Cardiac muscle cell (in vitro differentiated cells and primary cell): ENCODE measurements at places on chromosomes 12 and 14. TPM values are rescaled to one million over a fixed set of nuclear protein-coding genes. Genes with fewer than 3 reads are reported as not detected.

DNA sequence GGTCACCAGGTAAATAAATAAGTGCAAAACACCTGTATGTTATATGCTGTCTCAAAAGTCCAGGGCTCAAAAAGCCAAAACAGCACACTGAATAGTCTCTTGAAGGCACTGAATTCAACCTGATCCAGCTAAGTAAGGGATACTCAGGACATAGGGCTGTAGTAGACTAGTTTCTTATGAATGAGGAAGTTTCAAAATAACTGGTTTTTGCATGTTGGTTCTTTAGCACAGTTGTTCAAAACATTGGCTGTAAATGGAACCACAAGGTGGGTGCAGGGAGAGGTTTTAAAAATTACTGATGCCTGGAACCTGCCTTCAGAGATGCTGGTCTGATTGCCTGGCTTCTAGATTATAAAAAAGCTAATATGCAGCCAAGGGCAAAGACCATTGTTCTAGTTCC is 34.1 kb downstream of the NDUFA12 start:
- no peak for DNase-seq

GRCh38 chr14:60721326-60722106 is 2.6 kb downstream of the SIX4 start:
- DNase-seq = peak; percentile 44

- peak; percentile 55 for DNase-seq
Observed at GRCh38 chr14:20632831-20633691, 8.4 kb downstream of the OR6S1 start.

DNA sequence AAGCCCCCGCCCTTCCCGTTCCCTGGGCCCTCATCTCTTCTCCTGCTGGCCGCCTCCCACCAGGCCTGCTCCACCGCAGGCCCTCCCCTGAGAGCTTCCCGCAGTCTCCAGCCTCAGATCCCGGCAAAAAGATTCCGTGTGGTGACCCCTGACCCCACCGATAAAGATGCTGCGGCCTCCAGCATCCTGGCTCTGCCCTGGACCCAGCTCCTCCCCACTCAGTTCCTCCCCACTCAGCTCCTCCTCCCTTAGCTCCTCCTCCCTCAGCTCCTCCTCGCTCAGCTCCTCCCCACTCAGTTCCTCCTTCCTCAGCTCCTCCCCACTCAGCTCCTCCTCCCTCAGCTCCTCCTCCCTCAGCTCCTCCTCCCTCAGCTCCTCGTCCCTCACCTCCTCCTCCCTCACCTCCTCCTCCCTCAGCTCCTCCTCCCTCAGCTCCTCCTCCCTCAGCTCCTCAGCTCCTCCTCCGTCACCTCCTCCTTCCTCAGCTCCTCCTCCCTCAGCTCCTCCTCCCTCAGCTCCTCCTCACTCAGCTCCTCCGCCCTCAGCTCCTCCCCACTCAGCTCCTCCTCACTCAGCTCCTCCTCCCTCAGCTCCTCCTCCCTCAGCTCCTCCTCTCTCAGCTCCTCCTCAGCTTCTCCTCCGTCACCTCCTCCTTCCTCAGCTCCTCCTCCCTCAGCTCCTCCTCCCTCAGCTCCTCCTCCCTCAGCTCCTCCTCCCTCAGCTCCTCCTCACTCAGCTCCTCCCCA is 17.0 kb downstream of the NOC4L start:
- DNase-seq = no peak

GRCh38 chr14:38405851-38406635 is 150.2 kb upstream of the CLEC14A start:
- DNase-seq = peak; percentile 61

DNA sequence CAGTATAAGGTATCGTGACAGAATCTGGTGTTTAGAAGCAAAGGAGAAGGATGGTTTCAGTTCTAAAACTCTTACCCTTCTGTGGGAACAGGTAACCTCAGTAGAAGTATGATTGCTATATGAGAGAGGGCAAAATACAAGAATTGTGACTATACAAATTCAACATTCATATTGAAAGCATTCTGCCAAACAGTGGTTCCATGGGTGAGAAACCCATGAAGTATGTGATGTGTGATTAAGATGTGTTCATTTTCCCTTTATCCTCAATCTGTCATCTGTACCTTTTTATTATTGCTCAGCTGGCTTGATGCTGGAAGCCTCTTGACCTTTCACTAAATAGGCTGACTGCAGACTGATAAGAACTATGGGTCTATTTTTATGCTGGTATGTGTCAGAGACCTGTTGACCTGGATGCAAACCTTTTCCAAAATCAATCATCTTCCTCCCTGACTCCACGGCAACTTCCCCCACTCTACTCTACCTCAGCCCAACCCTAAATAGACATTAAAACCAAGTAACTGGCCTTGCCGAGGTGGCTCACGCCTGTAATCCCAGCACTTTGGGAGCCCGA is 109.6 kb downstream of the STXBP6 start:
- DNase-seq = peak; percentile 44

GRCh38 chr14:88044444-88044758 is 39.5 kb downstream of the GPR65 start:
- no peak for DNase-seq

GRCh38 chr12:77153706-77154105 is 88.3 kb upstream of the E2F7 start:
- no peak for DNase-seq

- peak; percentile 59 for DNase-seq
Observed at GRCh38 chr12:120849765-120850164, 54.4 kb downstream of the SPPL3 start.

DNA sequence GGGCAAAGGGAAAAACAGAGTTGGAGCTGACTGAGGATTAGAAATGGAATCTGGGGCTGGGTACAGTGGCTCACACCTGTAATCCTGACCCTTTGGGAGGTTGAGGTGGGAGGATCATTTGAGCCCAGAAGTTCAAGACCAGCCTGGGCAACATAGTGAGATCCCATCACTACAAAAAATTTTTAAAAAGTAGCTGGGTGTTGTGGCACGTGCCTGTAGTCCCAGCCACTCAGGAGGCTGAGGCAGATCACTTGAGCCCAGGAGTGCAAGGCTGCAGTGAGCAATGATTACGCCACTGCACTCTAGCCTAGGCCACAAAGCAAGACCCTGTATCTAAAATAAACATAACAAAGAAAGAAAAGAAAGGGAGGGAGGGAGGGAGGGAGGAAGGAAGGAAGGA is 14.9 kb upstream of the DCP1B start:
- no peak for DNase-seq

DNA sequence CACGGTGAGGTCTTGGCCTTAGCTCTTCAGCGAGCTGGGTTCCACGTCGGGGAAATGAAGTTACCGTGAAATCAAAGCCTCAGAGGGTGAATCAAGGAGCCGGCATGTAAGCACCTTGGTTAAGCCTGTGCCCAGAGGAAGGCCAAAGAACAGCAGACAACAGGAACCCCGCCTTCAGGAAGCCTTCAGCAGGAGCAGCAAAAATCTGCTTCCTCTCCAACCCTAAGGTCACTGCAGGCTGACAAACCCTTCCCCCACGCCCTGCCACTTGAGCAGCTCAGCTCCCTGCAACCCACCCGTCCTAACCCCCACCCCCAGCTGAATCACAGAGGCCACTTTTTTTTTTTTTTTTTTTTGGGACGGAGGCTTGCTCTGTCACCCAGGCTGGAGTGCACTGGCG is 72.9 kb upstream of the LTA4H start:
- no peak for DNase-seq

DNA sequence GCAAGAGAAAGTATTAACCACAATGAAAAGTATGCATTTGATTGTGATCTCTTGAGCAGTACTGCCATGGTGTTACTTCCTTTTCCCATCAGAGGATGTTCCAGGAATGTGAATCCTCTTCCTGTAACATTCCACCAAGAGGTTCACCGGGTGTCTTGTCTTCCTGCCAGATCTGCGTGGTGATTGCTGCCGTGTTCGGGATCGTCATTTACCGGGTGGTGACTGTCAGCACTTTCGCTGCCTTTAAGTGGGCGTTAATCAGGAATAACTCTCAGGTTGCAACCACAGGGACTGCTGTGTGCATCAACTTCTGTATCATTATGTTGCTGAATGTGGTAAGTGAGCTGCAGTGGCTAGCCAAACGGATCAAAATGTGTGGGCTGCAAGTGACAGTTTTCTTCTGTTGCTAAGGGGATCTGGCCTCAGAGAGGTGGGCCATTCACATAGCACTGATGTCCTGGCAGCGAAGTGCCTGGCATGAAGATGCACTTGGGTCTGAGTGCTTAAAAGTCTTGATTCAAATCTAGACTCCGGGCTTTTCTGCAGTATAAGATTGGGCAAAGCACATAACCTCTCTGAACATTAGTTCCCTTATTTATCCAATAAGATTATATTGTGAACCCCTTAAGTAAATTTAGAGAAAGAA is 123.4 kb downstream of the SLC5A8 start:
- DNase-seq = no peak

GRCh38 chr12:73452672-73453469 is 1084.8 kb upstream of the ATXN7L3B start:
- DNase-seq = no peak

GRCh38 chr14:81337073-81337472 is 63.1 kb downstream of the STON2 start:
- DNase-seq = no peak

DNA sequence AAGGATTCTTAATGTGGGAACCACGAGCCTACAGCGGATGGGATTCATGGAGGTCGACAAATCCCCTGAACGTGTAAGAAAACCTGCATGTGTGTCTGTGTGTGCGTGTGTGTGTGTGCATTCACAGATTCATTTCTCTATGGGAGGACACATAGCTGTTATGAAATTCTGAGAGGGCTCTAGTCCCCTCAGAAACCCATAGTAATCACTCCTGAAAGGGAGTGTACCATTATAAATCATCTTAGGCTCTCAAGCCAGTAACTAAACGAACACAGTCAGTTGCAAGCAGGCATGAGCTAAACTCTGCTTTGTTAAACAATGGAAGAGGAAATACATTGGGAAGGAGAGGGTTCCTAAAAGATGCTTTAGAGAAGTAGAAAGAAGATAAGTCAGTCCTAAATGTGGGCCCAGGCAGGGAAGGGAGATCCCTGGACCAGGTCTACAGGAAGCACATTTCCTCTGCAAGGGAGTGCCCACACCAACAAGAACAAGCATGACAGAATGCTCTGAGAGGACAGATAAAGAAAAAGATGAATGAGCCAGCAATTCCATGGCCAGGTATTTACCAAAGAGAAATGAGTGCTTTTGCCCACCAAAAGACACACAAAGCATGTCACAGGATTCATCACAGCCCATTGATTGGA is 91.3 kb downstream of the ITPR2 start:
- no peak for DNase-seq

- DNase-seq = peak; percentile 43
Observed at GRCh38 chr12:1502379-1502720, 92.0 kb downstream of the FBXL14 start.

DNA sequence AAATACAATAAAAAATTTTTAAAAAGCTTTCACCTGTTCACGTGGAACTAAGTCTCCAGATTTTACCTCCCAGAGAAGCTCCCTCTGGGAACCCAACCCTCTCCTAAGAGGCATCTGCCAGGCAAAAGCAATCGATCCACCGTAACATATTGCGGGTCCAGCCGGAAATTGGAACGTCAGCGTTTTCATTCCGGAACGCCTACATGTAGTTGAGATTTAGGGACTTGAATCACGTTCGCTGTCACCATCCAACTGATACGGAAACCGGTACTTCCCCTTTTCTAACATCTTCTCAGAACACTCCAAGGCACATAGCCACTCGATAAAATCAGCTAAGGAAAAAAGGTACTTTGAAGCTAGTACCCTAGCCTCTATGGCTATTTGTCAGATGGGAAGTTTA is 70.3 kb downstream of the COX16 start:
- DNase-seq = no peak

DNA sequence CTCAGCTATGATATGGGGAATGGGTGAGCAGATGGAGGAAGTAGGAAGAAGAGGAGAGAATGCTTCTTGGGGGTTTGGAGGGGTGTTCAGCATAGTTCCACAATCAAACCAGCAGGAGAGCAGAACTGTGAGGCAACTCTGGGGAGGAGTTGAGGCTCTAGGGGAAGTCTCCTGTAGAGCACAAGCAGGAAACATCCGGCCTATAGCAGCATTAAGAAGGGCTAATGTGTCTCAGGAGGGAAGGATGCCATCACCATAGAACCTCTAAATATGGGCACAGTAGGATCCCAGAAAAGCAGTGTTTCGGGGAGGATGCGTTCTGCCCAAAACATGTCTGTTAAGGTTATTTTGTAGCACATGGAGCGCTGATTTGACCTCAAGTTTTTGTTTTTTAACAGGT is 8.4 kb upstream of the SALL2 start:
- DNase-seq = no peak

- DNase-seq = no peak
Observed at GRCh38 chr14:31962920-31963319, 114.2 kb upstream of the ARHGAP5 start.

- DNase-seq = no peak
Observed at GRCh38 chr12:5479761-5480160, 47.9 kb downstream of the NTF3 start.

DNA sequence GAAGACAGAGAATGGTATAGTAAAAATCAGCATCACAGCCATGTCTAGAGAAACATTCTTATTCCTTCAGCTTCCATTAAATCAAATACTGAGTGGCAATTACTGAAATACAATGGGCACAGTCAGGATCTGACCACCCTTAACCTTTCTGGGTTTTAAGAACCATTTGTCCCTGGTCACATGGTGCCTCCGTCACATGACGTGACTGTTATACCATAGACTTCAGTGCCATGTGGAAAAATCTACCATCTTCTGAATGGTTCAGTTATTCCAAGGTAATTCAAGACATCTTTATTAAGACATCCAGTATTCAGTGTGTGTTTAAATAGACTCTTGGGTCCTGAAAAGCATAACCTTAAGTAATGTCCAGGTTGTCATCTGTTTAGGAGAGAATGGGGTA is 553.1 kb upstream of the FLRT2 start:
- no peak for DNase-seq

- DNase-seq = no peak
Observed at GRCh38 chr14:96237641-96238040, 18.4 kb upstream of the BDKRB1 start.

FAR2 gene
- 0.42 and 1.6 TPM in 2 replicates for total RNA-seq

RNFT2 gene
- total RNA-seq = 17.5 and 19.1 TPM in 2 replicates

EMP1 gene
- 0.30 and 1.7 TPM in 2 replicates for total RNA-seq

ACOT6 gene
- total RNA-seq = 0.18 and 0.45 TPM in 2 replicates

KRT77 gene
- total RNA-seq = not detected in 2 replicates

IFNG gene
- total RNA-seq = not detected in 2 replicates

PLEKHG7 gene
- not detected in 2 replicates for total RNA-seq

SIX4 gene
- 11.7 and 25.0 TPM in 2 replicates for total RNA-seq

OTUB2 gene
- total RNA-seq = 2.4 and 4.1 TPM in 2 replicates

RPGRIP1 gene
- 0.14 TPM in 1 of 2 replicates, not detected in the other for total RNA-seq
